ENCODE measurements at places on chromosomes 11 and 22. TPM values are rescaled to one million over a fixed set of nuclear protein-coding genes. Genes with fewer than 3 reads are reported as not detected.
A peak's percentile ranks its signal among the peaks of the same experiment; 100 is the strongest.

DNA sequence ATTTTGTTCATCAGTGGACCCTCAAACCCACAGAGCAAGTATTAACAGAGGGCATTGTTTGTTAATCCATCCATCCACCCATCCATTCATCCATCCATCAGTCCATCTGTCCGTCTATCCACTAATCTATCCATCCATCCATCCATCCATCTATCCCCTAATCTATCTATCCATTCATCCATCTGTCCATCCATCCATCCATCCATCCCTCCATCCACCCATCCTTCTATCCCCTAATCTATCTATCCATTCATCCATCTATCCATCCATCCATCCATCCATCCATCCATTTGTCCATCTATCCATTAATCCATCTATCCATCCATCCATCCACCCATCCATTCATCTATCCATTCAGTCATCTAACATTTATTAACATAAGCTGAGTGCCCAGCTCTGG is 307.3 kb downstream of the MIAT start:
- H3K36me3 ChIP-seq, result no peaks in the 10 kb centered on the region
- H3K4me1 ChIP-seq, result no peaks in the 10 kb centered on the region
- no peak overlapping the region for H3K27ac ChIP-seq
- H3K27me3 ChIP-seq, result no peaks in the 10 kb centered on the region

DNA sequence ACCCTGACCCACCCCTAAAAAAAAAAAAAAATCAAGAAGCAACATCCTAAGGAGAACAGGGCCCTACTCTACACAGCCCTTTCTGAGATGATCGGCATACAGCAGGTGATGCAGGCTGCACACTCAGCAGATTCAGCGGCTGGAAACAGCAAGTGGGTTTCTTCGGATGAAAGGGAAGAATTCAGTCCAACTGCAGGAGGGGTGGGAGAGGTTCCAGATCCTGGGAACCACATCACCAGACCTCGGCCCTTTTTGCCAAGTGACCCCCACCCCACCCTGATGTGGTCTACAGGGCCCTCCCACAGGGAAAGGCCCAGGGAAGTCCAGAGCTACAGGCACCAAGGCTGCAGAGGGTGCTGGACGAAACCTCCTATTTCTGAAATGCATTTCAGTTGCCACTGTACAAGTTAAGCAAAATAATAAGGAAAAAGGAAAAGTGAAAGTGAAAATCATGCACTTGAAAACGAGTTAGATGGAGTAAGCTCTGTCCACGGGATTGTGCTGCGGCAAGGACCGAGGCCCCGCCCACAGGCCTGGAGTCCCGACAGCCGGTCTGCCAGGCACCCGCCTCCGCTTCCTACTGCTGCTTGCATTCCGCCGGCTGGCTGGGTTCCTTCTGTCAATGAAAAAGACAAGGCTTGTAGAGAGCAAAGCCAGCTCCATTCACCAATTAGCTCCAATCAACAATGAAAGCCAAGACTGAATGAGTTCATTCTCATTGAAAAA is 16.0 kb upstream of the PHLDA2 start:
- peaks cover 41% of the 10 kb centered on the region for H3K4me1 ChIP-seq
- peak; percentile 86 for DNase-seq
- no peaks in the 10 kb centered on the region for H3K36me3 ChIP-seq
- no peak overlapping the region for H3K4me3 ChIP-seq

- H3K4me1 ChIP-seq, result peaks cover 4% of the 10 kb centered on the region
- H3K4me3 ChIP-seq, result no peak overlapping the region
- H3K27ac ChIP-seq, result no peak overlapping the region
- no peaks in the 10 kb centered on the region for H3K27me3 ChIP-seq
- no peaks in the 10 kb centered on the region for H3K36me3 ChIP-seq
- DNase-seq, result peak; percentile 48
These were observed 6.1 kb upstream of the STIM1 start for GRCh38 chr11:3849297-3849874.

- H3K36me3 ChIP-seq, result no peaks in the 10 kb centered on the region
- peak; percentile 73 for DNase-seq
- H3K27me3 ChIP-seq, result no peaks in the 10 kb centered on the region
These were observed 33.0 kb upstream of the P2RY2 start for GRCh38 chr11:73184953-73185671.

GRCh38 chr11:3035333-3035732 is 21.9 kb downstream of the CARS1 start:
- no peaks in the 10 kb centered on the region for H3K27me3 ChIP-seq
- H3K4me3 ChIP-seq, result no peak overlapping the region
- H3K27ac ChIP-seq, result no peak overlapping the region
- no peaks in the 10 kb centered on the region for H3K4me1 ChIP-seq

- no peak overlapping the region for H3K27ac ChIP-seq
- H3K27me3 ChIP-seq, result no peaks in the 10 kb centered on the region
- no peaks in the 10 kb centered on the region for H3K36me3 ChIP-seq
- no peak overlapping the region for H3K4me3 ChIP-seq
- no peak for DNase-seq
- H3K4me1 ChIP-seq, result no peaks in the 10 kb centered on the region
These were observed 22.4 kb downstream of the DERL3 start for GRCh38 chr22:23816156-23816976.

- H3K27ac ChIP-seq, result no peak overlapping the region
- peak; percentile 26 for DNase-seq
- no peaks in the 10 kb centered on the region for H3K27me3 ChIP-seq
- no peak overlapping the region for H3K4me3 ChIP-seq
- no peaks in the 10 kb centered on the region for H3K36me3 ChIP-seq
These were observed 317.8 kb downstream of the NTM start for GRCh38 chr11:131688048-131688693.

DNA sequence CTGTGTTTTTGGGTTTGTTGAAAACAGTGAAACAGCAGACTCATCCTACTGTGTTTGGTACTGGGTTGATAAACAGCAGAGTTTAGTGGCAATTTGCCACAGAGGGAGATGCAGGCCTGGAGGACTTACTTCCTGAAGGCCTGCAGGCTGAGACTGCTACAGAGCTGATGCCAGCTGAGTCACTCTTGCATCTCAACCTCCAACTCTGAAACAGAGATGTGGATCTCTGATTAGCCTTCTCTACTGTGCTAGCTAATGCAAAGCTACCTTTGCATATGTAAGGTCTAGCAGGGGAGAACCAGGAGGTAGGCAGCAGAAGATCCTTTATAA is 14.3 kb downstream of the ATP5MG start:
- H3K27ac ChIP-seq, result no peak overlapping the region
- H3K27me3 ChIP-seq, result no peaks in the 10 kb centered on the region
- peaks cover 8% of the 10 kb centered on the region for H3K4me1 ChIP-seq
- no peak overlapping the region for H3K4me3 ChIP-seq
- H3K36me3 ChIP-seq, result no peaks in the 10 kb centered on the region

- no peaks in the 10 kb centered on the region for H3K36me3 ChIP-seq
- H3K4me1 ChIP-seq, result no peaks in the 10 kb centered on the region
- no peak overlapping the region for H3K27ac ChIP-seq
- no peaks in the 10 kb centered on the region for H3K27me3 ChIP-seq
- DNase-seq, result no peak
- H3K4me3 ChIP-seq, result no peak overlapping the region
These were observed 479 bp downstream of the ZNF280A start for GRCh38 chr22:22519591-22519990.

- H3K36me3 ChIP-seq, result no peaks in the 10 kb centered on the region
- H3K27ac ChIP-seq, result no peak overlapping the region
- no peaks in the 10 kb centered on the region for H3K4me1 ChIP-seq
- no peak overlapping the region for H3K4me3 ChIP-seq
- no peaks in the 10 kb centered on the region for H3K27me3 ChIP-seq
- no peak for DNase-seq
These were observed 421.6 kb downstream of the TMEM135 start for GRCh38 chr11:87459351-87459750.

- DNase-seq, result no peak
- no peaks in the 10 kb centered on the region for H3K27me3 ChIP-seq
- H3K36me3 ChIP-seq, result no peaks in the 10 kb centered on the region
- H3K4me1 ChIP-seq, result peaks cover 19% of the 10 kb centered on the region
- no peak overlapping the region for H3K4me3 ChIP-seq
- no peak overlapping the region for H3K27ac ChIP-seq
These were observed 20.2 kb downstream of the RPS6KA4 start for GRCh38 chr11:64379160-64379559.

DNA sequence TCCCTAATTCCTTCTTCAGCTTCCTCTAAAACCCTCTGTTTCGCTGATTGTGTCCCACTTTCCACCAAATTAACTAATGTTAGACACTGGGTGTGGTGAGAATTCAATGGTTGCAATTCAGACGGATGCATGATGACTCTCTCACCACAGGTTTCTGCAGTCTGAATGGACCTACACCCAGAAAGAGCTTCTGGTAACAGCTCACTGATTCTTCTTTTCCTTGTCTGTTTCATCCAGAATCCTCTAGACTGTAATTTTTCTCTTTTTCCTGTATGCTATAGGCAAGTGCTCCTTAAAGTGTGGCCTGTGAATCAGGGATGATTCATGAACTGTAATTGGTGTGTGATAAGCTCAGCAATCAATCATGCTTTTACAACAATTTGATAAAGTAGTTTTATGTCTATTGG is 18.1 kb downstream of the MMP10 start:
- H3K4me3 ChIP-seq, result no peak overlapping the region
- no peak overlapping the region for H3K27ac ChIP-seq
- no peaks in the 10 kb centered on the region for H3K36me3 ChIP-seq

- H3K27ac ChIP-seq, result no peak overlapping the region
- H3K4me3 ChIP-seq, result no peak overlapping the region
- no peaks in the 10 kb centered on the region for H3K36me3 ChIP-seq
- H3K27me3 ChIP-seq, result no peaks in the 10 kb centered on the region
These were observed 1.2 kb downstream of the MUC5B start for GRCh38 chr11:1224111-1224490.

- H3K27me3 ChIP-seq, result no peaks in the 10 kb centered on the region
- no peak overlapping the region for H3K4me3 ChIP-seq
- no peak for DNase-seq
- no peak overlapping the region for H3K27ac ChIP-seq
- no peaks in the 10 kb centered on the region for H3K4me1 ChIP-seq
- H3K36me3 ChIP-seq, result no peaks in the 10 kb centered on the region
These were observed 18.4 kb upstream of the CHRM4 start for GRCh38 chr11:46410021-46410420.

DNA sequence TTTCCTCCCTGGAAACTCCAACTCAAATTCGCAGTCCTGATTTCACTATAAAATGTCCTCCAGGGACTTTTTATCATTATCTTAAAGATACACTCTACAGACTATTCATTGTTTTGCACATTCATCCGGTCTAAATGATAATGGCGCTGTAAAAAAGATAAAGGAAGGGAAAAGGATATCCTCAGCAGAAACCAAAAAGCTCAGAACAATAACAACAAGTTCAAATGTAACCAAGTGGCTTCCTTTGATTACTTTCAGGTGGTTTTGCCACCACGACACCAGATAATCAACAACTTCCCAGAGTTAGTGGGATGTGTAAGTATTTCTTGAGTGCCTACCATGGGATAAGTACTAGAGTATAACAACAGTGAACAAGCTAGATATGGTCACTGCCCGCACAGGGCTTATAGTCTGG is 26.3 kb downstream of the PRCP start:
- H3K4me1 ChIP-seq, result no peaks in the 10 kb centered on the region
- no peaks in the 10 kb centered on the region for H3K27me3 ChIP-seq
- H3K36me3 ChIP-seq, result no peaks in the 10 kb centered on the region
- no peak overlapping the region for H3K4me3 ChIP-seq
- DNase-seq, result no peak

- H3K27me3 ChIP-seq, result no peaks in the 10 kb centered on the region
- no peak overlapping the region for H3K4me3 ChIP-seq
- peaks cover 5% of the 10 kb centered on the region for H3K4me1 ChIP-seq
- no peak overlapping the region for H3K27ac ChIP-seq
- no peaks in the 10 kb centered on the region for H3K36me3 ChIP-seq
These were observed 15.3 kb upstream of the MYRF start for GRCh38 chr11:61737131-61737530.

GRCh38 chr11:119874660-119875238 is 145.7 kb upstream of the NECTIN1 start:
- H3K27me3 ChIP-seq, result no peaks in the 10 kb centered on the region
- no peaks in the 10 kb centered on the region for H3K36me3 ChIP-seq
- DNase-seq, result no peak
- H3K4me1 ChIP-seq, result no peaks in the 10 kb centered on the region
- no peak overlapping the region for H3K4me3 ChIP-seq

PANX3 gene
- total RNA-seq, result not detected

VSTM5 gene
- total RNA-seq, result not detected

TSSK2 gene
- total RNA-seq, result 0.33 TPM

FADS2 gene
- total RNA-seq, result 4.4 TPM

VSIG10L2 gene
- total RNA-seq, result not detected

PVALB gene
- total RNA-seq, result not detected

TBX1 gene
- 1.0 TPM for total RNA-seq

CARNS1 gene
- 2.1 TPM for total RNA-seq

ZBTB16 gene
- 150 TPM for total RNA-seq
